ENCODE measurements at places on chromosomes 6 and 20. TPM values are rescaled to one million over a fixed set of nuclear protein-coding genes. Genes with fewer than 3 reads are reported as not detected.

BNIP5 gene
- 0.23 TPM for polyA plus RNA-seq

CDH4 gene
- polyA plus RNA-seq: 0.34 TPM

PCK1 gene
- polyA plus RNA-seq: 0.30 TPM

RWDD2A gene
- 4.3 TPM for polyA plus RNA-seq

CCDC28A gene
- 60.3 TPM for polyA plus RNA-seq

GPR31 gene
- 0.14 TPM for polyA plus RNA-seq

DNA sequence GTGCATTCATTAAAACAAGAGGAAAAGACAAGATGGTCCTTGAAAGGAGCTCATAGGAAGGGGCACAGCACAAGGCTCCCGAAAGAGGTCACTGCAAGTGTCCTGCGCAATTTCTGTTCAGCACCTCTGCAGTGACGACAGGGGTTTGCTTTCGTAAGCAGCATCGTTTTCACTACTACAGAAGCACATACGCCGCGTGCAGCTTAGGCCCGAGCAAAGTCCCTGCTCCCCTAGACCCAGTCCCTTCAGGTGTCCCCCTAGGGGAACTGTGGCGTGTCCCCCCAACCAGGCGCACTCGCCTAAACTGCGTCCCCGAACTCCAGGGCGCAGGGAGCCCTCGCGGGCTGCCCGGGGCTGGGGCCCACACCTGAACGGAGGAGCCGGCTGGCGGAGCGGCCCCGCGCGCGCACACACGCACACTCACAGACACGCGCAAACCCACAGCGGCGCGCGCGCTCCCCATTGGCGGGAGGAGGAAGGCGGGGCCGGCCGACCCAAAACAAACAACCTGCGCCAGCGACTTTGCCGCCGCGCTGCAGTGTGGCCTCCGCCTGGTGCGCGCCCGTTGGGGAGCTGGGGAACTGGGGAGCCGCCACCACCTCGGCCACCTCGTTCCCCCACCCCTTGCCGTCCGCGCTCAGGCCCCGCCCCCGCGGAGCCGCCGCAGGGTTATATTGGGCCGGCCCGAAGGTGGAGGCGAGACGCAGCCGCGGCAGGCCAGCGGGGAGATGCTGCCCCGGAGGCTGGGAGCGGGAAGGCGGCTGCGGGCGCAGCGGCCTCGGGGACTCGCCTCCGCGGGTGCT lies at the start of gene FOXQ1:
TSS of gene FOXQ1 (plus strand) at position 699 of the 803 bp plus-strand sequence. CDS start 607 bp downstream, outside the sequence.
- peak within 1 kb of the TSS; percentile 8 for H3K4me3 ChIP-seq
- no peaks in the 10 kb centered on the region for H3K4me1 ChIP-seq
- H3K36me3 ChIP-seq: no peaks in the 10 kb centered on the region

- peaks cover 28% of the 10 kb centered on the region for H3K4me1 ChIP-seq
- H3K4me3 ChIP-seq: no peak overlapping the region
- peak overlapping the region; percentile 63 for H3K27ac ChIP-seq
- no peaks in the 10 kb centered on the region for H3K36me3 ChIP-seq
Observed at GRCh38 chr6:34484899-34485298, 19.0 kb downstream of the PACSIN1 start.

DNA sequence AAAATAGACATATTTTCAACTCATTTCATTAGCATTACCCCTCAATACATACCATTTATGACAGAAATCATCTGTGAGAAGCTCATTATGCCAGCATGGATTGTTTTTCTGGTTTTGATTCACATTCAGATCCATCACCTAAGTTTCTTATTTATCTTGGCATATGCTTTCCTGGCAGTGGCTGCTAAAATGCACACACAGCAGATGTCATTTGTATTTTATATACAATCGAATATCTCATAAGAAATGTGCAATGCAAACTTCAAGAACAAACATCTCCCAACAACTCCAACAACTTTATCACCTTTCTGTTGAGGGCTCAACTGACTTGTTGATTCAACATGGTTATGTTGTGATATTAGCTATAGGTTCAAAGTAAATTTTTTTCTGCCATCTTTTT lies 208.3 kb downstream of the PHACTR1 start:
- H3K27me3 ChIP-seq: no peaks in the 10 kb centered on the region
- H3K4me1 ChIP-seq: no peaks in the 10 kb centered on the region
- H3K36me3 ChIP-seq: no peaks in the 10 kb centered on the region
- H3K4me3 ChIP-seq: no peak overlapping the region
- DNase-seq: no peak

- no peak for DNase-seq
- H3K4me1 ChIP-seq: peaks cover 8% of the 10 kb centered on the region
- no peaks in the 10 kb centered on the region for H3K36me3 ChIP-seq
Observed at GRCh38 chr6:81755551-81755950, 3.1 kb upstream of the TENT5A start.

GRCh38 chr6:136035378-136036070 lies 184.0 kb downstream of the PDE7B start:
- H3K27me3 ChIP-seq: no peaks in the 10 kb centered on the region
- DNase-seq: no peak
- H3K36me3 ChIP-seq: no peaks in the 10 kb centered on the region

- peak; percentile 21 for DNase-seq
- H3K27ac ChIP-seq: no peak overlapping the region
- no peak overlapping the region for H3K4me3 ChIP-seq
- peaks cover 23% of the 10 kb centered on the region for H3K4me1 ChIP-seq
- no peaks in the 10 kb centered on the region for H3K27me3 ChIP-seq
- no peaks in the 10 kb centered on the region for H3K36me3 ChIP-seq
Observed at GRCh38 chr20:8389381-8390036, 257.4 kb downstream of the PLCB1 start.

- H3K4me1 ChIP-seq: peaks cover 27% of the 10 kb centered on the region
- H3K27ac ChIP-seq: peak overlapping the region; percentile 75
- no peak overlapping the region for H3K4me3 ChIP-seq
Observed at GRCh38 chr20:25484911-25485511, 77.5 kb downstream of the GINS1 start.

- H3K4me1 ChIP-seq: no peaks in the 10 kb centered on the region
- H3K4me3 ChIP-seq: no peak overlapping the region
- DNase-seq: no peak
- H3K27ac ChIP-seq: no peak overlapping the region
Observed at GRCh38 chr20:7399575-7399974, 540.7 kb downstream of the HAO1 start.

GRCh38 chr20:46647469-46647868 lies 3.8 kb downstream of the SLC13A3 start:
- no peak overlapping the region for H3K4me3 ChIP-seq
- peaks cover 37% of the 10 kb centered on the region for H3K27me3 ChIP-seq
- H3K4me1 ChIP-seq: no peaks in the 10 kb centered on the region
- H3K27ac ChIP-seq: no peak overlapping the region
- H3K36me3 ChIP-seq: no peaks in the 10 kb centered on the region

- H3K4me3 ChIP-seq: no peak overlapping the region
Observed at GRCh38 chr6:44493593-44493992, 106.1 kb downstream of the CDC5L start.

DNA sequence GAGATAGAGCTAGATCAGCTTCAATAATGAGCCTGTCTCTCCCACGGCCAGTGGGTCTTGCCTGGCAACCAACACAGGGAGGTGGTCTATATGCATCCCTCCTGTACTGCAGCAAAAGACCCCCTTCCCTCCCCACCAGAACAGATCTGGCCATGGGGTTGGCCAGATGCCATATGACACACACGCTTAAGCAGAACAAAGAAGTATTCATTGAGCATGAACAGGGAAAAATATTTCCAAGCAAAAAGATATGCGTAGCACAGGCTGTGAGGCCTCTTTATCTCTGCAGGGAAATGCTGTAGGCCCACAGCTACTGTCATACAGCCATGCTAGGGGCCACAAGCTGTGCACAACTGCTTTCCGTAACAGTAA lies 73.4 kb upstream of the NRSN1 start:
- no peak for DNase-seq
- no peaks in the 10 kb centered on the region for H3K27me3 ChIP-seq
- H3K27ac ChIP-seq: no peak overlapping the region
- no peaks in the 10 kb centered on the region for H3K36me3 ChIP-seq

DNA sequence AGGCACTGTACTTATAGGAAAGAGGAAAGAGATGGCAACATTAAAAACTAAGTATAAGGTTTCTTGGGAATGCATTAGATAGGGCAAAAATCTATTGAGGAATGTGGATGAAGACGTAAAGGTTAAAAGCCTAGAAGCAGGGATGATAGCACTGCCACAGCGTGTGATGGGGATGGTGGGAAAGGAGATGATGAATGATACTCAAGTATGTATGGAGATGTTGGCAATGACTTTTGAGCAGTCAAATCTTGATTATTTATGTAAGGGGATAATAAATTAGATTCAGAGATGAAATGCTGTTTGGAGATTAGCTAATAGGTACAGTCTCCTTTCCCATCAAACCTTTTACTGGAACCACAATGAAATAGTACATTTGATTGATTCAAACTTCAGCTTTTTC lies 432.8 kb downstream of the GRIK2 start:
- H3K36me3 ChIP-seq: no peaks in the 10 kb centered on the region
- H3K4me3 ChIP-seq: no peak overlapping the region
- no peaks in the 10 kb centered on the region for H3K27me3 ChIP-seq
- H3K27ac ChIP-seq: no peak overlapping the region

DNA sequence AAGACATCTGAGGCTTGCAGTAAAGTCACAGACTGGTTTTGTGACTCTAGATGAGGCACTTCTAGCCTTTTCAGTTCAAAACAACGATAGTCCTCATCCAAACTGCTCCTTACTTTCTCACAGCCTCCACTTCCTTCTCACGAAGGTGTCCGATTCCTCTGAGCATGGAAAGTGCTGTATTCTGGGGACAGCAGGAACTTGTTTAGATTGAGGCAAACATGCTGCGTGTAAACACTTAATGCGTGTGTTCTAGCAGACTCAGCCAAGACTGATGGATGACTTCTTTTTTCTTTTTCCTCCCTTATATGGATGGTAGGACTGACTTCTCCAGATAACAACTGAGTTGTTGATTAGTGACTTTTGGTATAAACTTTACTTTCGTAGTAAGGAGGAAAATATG lies 80.2 kb upstream of the PRDM1 start:
- H3K36me3 ChIP-seq: no peaks in the 10 kb centered on the region
- H3K27me3 ChIP-seq: peaks cover 4% of the 10 kb centered on the region
- no peak overlapping the region for H3K27ac ChIP-seq
- no peaks in the 10 kb centered on the region for H3K4me1 ChIP-seq
- DNase-seq: no peak
- H3K4me3 ChIP-seq: no peak overlapping the region

DNA sequence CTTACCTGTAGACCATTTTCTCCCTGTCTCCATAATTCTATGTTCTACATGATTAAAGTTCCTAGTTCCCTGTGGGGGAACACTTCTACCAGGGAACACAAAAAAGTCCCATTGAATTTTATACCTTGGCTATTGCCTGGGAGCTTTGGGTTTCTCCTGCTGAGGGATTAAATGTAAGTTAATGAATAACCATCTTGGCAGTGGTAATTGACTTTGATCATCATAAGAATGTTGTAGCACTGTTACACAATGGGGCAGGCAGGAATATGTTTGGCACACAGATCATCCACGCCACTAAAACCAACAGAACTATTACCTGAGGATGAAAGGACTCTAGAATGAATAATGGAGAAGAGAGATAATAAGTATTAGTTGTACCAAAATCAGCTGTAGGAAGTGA lies 1106.2 kb upstream of the GJE1 start:
- no peak for DNase-seq
- no peaks in the 10 kb centered on the region for H3K36me3 ChIP-seq
- H3K27me3 ChIP-seq: no peaks in the 10 kb centered on the region
- no peaks in the 10 kb centered on the region for H3K4me1 ChIP-seq
- no peak overlapping the region for H3K27ac ChIP-seq

DNA sequence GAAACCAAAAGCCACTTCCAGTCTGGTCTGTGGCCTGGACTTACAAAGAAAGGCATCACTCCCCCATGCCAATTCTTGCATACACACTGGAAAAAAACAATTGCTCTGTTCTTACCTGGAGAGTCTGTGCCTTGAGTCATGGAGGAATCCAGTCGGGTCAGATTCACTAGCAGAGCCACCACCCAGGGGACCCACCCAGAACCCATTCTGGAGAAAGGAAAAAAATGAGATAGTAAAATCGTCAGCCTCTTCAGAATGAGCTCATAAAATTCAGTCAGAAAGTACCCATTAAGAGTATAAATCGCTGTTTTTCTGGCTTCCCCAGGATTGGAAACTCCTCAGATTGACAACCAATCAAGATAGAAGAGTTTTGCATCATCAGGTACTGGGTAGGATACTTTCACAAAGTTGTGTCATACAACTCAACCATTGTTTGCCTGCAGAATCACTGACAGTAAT lies at the start of gene HLA-DOB:
TSS of gene HLA-DOB (minus strand) at position 257 of the 459 bp plus-strand sequence. CDS start at position 206, 51 bp downstream.
- H3K4me1 ChIP-seq: no peaks in the 10 kb centered on the region
- H3K27me3 ChIP-seq: no peaks in the 10 kb centered on the region
- peak within 1 kb of the TSS; percentile 66 for H3K27ac ChIP-seq
- DNase-seq: no peak
- peak within 1 kb of the TSS; percentile 9 for H3K4me3 ChIP-seq

GRCh38 chr6:39887692-39888450 lies 46.4 kb downstream of the MOCS1 start:
- H3K27me3 ChIP-seq: peaks cover 12% of the 10 kb centered on the region

- no peaks in the 10 kb centered on the region for H3K27me3 ChIP-seq
- H3K27ac ChIP-seq: no peak overlapping the region
- no peak for DNase-seq
- no peak overlapping the region for H3K4me3 ChIP-seq
- H3K4me1 ChIP-seq: no peaks in the 10 kb centered on the region
Observed at GRCh38 chr20:19867940-19868371, 109.9 kb downstream of the RIN2 start.

GRCh38 chr6:161830866-161831616 lies 557.2 kb upstream of the AGPAT4 start:
- no peak overlapping the region for H3K4me3 ChIP-seq
- no peaks in the 10 kb centered on the region for H3K36me3 ChIP-seq
- no peak for DNase-seq
- H3K4me1 ChIP-seq: peaks cover 4% of the 10 kb centered on the region

GRCh38 chr6:52564856-52565255 lies 12.0 kb downstream of the TRAM2 start:
- no peaks in the 10 kb centered on the region for H3K36me3 ChIP-seq
- H3K27me3 ChIP-seq: no peaks in the 10 kb centered on the region
- no peak for DNase-seq
- peaks cover 5% of the 10 kb centered on the region for H3K4me1 ChIP-seq

DNA sequence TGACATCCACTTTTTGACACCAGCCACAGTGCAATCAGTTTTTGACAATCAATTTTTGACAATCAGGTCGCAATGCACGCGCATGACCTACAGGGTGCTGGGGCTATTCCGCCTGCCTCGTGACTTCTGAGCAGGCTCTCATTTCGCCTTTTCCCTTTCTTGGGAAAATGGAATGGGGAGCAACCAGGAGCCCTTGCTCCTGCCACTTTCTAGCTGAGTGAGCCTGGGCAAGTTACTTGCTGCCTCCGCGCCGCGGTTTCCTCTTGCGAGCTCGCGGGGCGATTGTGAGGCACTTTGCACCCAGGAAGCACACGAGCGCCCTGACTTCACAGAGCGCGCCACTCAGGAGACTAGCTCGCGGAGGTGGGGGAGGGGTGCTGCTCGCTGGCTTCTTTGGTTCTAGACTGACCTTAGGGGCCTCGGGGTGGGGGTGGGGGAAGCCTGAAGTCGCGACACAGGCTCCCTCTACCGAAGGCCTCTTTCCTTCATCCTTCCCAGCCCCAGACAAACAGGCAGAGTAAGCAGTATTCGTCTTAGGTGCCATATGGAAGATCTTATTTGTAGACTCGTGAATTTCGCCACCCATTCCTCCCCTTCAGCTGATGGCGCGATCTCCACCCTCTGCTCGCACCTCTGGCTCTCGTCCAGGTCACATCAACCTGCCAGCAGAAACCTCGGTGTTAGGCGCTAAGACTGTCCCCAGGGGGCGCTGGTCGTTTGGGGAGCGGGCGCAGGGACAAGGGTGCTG lies 4.6 kb downstream of the TP53TG5 start:
- H3K4me1 ChIP-seq: peaks cover 5% of the 10 kb centered on the region
- peaks cover 2% of the 10 kb centered on the region for H3K27me3 ChIP-seq
- DNase-seq: peak; percentile 91
